ENCODE measurements at places on chromosomes 4 and X.

GRCh38 chr4:149247164-149247563 lies 568.5 kb downstream of the IQCM start:
- no peak for DNase-seq

GRCh38 chr4:187274153-187274552 lies 550.5 kb upstream of the FAT1 start:
- no peak for DNase-seq

DNA sequence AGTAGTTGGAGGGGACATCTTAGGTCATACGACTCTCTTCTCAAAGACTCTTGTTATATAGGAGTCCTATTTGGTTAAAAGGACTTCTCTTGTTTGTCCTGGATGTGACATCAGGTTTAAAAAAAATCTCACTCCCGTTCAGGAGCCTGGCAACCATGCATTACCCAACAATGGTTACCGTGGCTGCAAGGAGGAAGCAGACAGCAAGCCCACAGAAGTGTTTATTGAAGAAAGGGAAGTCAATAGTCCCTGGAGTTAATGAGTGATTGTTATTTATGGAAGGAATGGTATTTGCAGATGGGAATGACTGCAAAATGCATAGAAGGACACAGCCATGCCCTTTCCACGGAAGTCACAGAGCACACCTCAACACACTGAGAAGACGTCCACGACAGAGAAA lies 75.9 kb upstream of the ENPP6 start:
- peak; percentile 84 for DNase-seq

GRCh38 chrX:18899796-18900380 lies 84.0 kb downstream of the PHKA2 start:
- DNase-seq: peak; percentile 3

DNA sequence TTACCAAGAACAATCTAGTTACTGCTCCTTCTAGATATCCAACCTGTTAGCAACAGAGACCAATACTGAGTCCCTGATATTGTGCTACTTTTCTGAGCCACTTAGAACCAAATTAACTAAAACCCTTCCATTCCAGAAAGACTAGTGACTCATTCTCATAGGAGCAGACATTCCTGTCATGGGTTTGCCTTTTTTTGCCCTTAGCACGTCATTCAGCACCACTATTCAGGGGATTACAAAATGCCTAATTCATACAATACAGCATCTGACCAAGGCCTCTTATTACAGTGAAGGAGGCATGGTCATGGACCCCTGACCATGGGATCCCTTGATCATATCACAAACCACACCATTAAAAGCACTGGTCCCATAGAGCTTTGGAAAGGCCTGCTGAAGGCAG lies 123.8 kb upstream of the CXCL13 start:
- DNase-seq: no peak

All from suppressor macrophage treated with lipopolysaccharide for 4 hours (primary cell).